C1 segment of cervical spinal cord (tissue), 14 donors: ENCODE measurements at places on chromosomes 5 and 9.

DNA sequence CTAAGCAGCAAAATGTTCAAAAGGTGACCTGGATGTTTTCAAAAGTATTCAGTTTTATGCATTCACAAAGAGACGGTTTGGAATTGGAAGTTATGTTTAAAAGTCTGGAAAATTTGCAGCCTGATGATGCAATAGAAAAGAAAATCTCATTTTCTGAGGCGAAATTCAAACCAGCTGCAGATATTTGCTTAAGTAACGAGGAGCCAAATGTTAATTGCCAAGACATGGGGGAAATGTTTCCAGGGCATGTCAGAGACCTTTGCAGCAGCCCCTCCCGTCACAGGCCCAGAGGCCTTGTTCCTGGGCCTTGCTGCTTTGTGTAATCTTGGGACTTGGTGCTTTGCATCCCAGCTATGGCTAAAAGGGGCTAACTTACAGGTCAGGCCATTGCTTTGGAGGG lies 228.2 kb downstream of the MAN2A1 start:
- no peak for DNase-seq

DNA sequence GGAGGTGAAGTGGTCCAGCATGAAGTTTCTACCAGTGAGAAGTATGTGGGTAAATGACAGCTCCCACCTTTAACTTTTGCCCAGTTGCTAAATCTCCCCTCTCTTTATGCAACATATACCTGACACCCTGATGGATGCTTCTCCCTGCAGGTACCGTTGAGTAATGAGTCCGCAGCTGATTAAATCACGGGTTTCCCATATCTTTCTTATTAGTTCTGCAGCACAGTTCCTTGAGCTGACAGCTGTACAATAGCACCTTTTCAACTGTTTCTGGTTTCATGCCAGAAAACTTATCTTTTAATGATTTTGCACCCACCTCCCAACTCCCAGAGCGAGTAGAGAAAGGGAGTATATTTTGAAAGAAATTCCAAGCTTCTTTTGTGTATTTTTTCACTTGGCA lies 161.0 kb upstream of the TUT7 start:
- no peak for DNase-seq

- DNase-seq, result no peak
Observed at GRCh38 chr5:91352831-91353695, 30.1 kb downstream of the ARRDC3 start.

- DNase-seq, result no peak
Observed at GRCh38 chr5:126965061-126965475, 65.3 kb downstream of the MARCHF3 start.

DNA sequence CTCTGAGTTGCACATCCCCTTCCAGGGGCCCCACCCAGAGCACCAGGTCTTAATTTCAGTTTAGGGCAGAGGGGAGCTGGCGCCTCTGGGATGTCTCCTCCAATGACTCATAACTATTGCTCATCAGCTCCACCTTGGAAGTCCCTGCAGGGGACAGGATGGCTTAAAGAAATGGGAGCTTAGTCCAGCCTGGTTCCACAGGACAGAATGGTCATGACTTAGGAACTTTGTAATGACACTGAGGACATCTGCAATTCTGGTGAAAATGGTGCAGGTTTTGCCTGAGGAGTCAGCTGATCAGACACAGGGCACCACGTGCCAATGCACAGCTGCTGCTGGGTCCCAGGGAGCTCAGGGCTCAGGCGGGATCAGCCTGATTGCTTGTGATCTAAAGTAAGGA lies 16.4 kb upstream of the PPP1R26 start:
- no peak for DNase-seq

DNA sequence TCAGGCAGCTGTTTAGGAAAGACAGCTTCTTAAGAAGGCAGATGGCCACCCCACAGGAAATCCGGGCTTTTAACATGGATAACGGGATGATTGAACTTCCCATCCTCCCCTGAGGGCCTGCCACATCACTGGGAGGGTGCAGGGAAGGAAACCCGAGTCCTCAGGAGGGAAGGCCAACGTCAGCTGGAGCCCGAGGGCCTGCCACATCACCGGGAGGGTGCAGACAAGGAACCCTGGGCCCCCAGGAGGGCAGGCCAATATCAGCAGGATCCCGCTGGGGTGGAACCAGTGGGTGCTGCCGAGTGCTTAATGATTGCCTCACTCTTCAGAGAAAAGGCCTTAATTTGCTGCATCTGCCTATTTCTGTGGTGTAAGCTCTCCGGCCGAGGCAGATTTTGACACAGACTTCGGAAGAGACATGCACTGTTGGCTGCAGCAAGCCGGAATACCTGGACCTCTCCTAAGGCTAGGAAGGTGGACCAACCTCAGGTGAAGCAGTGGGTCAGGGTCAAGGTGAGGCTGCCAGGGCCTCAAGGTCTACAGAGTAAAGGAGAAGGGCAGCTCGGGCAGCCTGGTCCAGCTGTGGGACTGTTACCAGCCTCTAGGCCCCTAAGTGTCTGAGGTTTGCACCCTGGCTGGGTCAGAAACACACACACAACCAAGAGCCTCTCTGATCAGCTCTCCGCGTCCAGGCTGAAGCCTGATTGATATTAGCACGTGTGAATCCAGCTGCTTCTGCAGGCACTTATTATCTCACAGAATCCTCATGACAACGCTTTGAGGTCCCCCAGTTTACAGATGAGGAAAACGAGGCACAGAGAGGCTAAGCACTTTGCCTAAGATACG lies 14.8 kb upstream of the COL5A1 start:
- no peak for DNase-seq

DNA sequence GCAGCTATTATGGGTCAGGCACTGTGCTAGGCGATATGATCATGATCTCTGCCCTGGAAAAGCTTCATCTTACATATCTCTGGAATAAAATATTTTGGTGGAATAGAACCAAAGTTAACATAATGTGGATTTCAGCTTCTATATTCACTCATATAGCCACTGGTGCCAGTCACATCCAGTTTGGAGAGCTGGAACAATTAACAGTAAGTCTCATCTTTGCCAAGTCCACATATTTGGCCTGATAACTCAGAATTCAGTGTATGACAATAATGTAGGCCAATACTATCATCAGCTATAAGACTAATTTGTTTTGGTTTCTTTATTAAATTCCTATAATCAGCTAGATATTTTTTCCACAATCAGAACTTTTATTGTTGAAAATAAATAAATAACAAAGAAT lies 5.9 kb upstream of the FAM13B start:
- DNase-seq, result no peak

DNA sequence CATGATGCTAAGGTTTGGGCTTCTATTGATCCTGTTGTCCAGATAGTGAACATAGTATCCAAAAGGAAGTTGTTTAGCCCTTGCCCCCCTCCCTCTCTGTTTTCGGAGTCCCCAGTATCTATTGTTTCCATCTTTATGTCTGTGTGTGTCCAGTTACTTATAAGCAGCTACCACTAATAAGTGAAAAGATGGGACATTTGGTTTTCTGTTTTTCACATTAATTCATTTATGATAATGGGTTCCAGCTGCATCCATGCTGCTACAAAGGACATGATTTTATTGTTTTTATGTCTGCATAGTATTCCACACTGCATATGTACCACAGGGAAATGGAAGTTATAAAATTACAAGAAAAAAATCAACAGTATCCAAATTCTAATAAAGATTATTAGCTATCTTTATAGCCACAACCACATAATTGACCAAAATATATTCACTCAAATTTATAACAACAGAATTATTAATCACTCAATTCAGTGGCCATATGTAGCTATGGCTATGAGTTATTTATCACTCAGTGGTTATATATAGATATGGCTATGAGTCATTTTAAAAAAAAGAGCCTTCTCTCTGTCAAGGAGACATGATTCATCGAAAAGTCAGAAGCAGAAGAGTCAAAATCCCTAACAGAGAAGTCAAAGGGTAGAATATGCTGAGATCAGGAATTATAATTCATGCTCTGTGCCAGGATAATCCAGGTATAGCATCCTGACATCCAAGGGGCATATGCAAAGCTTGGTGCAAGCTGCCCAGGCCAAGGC lies 367.5 kb downstream of the DEPDC1B start:
- no peak for DNase-seq
